Liver (tissue), 10 donors: ENCODE measurements at places on chromosomes 12 and 14.

GRCh38 chr12:66131067-66131688 is 628 bp upstream of the LLPH start:
- no peak for DNase-seq

DNA sequence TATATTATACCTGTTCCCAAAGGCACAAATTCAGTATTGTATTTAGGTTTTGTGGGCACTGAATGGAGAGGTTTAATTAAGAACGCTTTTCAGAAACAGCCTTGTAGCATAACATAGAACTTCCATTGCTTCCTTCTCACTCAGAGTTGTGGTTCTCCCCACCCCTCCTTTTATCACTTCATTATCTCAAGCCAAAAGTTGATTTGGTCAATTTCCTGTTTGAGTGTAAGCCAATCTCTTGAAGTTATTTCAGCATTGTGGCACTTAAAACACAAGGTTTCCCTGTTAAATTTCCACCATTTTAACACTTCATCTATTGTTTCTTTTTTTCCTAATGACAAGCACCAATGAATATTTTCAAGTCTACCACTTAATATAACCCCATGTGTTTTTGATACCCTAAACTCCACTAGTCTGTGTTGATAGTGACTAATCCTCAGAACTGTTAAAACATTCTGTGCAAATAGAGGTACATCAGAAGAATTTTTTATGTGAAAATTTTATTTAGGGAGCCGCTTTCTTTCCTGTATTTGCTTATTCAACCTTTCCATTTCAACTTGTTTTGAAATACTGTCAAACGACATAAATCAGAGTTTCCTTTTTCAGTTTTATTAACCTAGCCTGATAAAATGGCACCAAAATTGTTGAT is 340.1 kb downstream of the BCAT1 start:
- no peak for DNase-seq

GRCh38 chr14:76806446-76806845 is 6.2 kb downstream of the ANGEL1 start:
- DNase-seq = no peak

DNA sequence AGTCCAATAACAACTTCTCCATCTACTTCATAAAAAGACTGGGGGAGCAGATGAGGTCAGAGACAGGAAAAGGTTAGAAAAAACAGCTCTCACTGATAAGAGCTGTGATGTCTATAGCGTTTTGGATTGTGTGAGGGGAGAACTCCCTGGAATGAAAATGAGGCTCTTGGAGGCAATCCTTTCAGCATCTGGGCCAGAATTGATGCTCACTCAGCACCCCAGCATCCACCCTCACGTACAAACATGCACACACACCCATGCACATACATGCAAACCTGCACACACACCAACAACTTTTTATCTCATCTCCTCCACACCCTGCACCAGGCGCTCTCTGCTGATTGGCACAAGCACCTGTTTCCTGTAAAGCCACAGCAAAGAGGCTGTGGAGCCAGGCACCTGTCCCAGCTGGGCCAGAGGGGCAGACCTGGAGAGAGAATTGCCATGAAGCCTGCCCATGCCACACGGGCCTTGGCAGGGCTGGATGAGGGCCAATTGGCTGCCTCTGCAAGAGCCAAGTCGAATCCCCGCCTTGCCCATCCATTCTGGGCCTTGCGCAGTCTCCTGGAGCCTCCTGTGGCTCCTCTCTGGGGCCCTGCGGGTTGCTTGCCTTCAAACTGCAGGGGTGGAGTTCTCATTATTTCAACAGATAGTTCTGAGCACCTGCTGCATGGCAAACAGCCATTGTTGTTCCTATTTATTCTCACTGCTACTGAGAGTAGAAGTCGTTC is 53.1 kb downstream of the SYNE3 start:
- DNase-seq = no peak

- no peak for DNase-seq
Observed at GRCh38 chr12:131639270-131639940, 71.5 kb upstream of the SFSWAP start.

DNA sequence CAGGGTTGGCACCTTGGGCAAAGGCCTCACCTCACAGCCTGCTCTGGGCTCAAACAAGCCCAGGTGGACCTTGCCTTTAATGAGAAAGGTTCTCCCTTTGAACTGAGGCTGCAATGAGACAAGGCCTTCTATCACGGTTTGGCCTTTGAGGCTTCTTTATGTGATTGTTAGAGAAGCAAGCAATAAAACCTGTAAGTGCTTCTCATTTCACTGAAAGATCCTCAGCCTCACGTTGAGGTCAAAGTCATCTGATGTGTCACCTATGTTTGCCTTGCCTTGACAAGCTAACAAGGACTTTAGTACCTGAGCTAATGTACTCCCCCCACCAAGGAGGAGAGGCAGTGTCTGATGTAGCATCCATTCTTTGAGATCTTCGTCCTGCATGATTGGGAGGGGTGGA is 155.9 kb upstream of the RBM19 start:
- no peak for DNase-seq

DNA sequence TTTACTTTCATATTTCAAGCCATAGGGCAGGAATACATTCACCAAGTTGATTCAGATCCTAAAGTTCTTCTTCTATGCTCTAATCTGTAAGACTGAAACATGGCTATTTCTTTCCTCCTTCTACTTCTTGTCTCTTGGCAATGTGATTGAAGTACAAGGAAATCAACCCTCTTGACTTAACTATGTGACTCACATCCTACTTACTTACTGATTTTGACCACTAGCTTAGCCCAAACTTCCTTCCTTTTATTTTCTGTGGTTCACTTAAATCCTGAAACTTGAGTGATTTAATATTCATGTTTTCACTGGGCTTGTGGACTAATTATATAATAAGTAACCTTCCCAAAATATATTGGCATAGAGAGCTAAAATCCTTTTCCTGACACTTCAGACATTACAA is 111.2 kb upstream of the NOVA1 start:
- DNase-seq = no peak

- DNase-seq = no peak
Observed at GRCh38 chr12:12181511-12181910, 85.3 kb downstream of the LRP6 start.

DNA sequence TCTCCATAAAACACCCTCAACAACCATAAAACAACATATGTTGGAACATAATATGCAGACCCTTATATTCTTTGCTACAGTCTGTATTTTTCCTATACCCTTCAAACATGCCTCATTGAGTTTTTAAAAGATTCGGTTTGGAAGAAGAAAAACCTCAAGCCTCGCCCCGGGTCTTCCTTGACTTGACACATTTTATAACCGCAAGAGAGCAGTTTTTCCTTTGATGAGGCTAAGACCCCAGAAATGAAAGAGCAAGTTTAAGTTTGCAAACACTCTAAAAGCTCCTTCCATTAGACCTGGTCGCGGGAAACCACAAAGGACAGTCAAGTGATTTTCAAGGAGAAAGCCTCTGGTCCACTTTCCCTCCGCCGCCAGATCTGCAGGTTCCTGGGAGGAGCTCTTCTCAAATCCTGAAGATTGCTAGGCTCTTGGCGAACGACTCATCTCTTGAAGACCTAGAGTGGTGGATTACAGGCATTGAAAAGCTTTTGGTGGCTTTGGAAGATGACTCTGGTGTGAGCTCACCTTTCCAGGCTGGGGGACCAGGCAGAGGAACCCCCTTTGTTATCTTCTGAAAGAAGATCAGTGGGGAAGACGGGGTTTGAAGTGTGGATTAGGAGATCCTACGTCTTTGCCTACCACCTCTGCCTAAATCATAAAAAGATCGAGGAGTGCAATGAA is at the start of gene ASCL4:
ASCL4 (plus strand) TSS at position 356 of the 681 bp plus-strand sequence. CDS start 515 bp downstream, outside the sequence.
- no peak for DNase-seq

DNA sequence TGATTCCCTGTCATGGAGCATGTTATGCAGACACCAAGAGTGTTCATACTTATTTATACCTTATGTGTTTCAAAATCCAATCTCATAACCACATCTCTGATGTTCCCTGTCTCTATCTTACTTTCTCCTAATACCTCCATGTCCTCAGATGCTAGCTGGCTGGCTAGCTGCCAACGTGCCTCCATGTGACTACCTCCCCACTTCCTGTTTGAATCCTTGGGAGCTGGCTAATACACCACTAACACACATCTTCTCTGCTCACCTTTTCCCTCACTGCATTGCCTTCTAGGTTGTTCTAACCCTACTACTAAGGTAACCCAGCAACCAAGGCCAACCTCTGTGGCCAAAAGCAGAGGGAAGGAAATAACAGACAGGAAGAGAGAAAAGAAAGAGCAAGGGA is 27.3 kb downstream of the TTC5 start:
- no peak for DNase-seq

DNA sequence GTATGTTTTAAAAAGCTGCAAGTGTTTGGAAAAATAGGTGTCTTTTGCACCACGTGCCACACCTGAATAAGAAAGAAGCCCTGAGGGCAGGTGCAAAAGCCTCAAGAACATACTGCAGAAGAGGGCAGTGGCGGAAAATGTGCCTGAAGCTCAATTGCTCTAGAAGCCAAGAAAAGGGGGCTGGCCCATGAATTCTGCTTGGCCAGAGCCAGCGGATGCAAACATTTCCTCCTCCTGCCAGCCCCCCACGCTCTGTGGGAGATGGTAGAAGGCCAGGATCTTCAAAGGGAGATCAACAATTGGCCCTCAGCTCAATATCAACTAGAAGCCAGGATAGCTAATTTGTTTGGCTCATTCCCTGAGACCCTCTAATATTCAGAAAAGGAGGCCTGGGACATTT is 80.3 kb upstream of the TMEM132D start:
- DNase-seq = no peak

- DNase-seq = no peak
Observed at GRCh38 chr14:100889641-100890040, 13.9 kb downstream of the RTL1 start.

DNA sequence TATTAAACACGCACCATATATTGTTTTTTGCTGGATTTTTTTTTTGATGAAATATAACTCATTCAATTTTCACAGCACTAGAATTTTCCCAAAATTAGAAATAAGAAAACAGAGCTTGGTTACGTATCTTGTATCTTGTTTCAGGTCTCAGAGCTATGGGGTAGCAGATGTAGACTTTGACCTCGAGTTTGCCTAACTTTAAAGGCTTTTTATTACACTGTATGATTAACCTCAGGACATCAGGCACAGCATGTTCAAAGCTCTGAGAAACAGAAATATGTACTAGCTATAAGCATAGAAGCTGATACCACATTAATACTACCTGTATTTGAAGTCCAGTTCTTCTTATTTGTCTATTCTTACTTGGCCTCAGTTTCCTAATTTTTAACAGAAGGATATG is 171.9 kb upstream of the KITLG start:
- DNase-seq = no peak

DNA sequence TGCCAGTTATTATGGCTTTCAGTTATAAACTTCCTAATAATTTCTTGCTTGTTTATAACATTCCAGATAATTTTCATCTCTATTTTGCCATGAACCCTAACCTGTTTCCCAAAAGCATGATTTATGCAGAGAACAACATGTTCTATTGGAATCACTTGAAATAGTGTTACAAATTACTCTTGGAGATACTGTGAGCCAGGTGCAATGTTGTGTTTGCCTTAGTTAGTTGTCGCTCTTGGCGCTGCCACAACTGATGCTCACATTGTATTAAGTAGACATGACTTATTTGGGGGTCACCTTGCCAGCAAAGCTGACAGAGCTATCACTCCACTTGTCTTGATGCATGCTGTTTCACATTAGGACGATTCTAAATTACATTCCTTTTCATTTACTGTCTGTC is 49.4 kb downstream of the TSPAN8 start:
- DNase-seq = no peak

DNA sequence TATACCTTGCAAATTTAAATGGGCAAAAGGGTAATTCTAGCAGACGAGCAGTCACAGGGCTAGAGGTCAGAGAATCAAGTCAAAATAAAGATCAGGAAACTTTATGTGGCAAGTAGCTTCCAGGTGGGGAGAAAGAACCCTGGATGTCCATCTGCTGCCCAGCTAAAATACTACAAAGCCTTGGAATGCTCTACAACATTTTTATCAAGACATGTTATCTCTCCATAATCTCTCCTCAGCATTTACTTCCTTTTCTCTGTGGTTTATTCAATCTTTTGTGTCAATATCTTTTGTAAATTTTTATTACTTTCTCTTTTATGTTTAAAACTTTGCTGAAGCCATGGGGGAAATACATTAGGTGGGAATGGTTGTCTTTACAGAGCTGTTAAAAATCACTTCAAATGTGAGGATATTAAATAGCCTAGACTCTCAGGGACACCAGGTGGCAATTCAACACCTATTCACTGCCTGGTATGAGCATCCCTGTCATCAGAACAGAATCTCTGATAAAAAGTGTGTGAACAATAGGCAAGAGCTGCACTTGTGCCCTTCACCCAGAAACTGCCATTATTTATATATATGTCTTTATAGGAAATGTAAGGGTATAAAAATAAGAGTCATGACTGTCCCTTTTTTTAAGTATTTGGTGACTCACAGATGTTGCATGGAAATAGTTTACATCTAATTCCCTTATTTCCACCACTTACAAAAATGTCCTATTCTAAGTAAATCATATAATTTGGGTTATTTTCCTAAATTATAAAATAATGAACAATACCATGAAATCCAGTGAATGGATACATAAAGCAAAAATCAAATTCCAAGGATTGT is 152.9 kb downstream of the EPS8 start:
- DNase-seq = no peak

- DNase-seq = no peak
Observed at GRCh38 chr14:25759920-25760655, 710.1 kb upstream of the STXBP6 start.

DNA sequence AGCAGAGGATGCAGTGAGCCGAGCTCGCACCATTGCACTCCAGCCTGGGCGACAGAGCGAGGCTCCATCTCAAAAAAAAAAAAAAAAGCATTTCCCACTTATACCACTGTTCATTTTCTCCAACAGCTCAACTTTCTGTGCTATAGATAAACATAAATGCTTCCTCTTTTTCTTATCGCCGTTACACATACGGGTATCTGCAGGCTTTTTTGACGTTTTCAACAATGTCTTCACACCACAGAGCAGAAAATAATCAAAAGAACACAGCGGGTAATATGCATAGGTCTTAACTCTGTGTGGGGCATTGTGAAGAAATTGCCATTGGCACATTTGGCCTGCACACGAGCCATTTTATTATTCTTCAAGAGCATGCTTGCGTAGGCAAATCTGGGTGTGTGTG is 86.4 kb downstream of the CAPZA3 start:
- no peak for DNase-seq

GRCh38 chr12:20280515-20280914 is 87.8 kb upstream of the PDE3A start:
- no peak for DNase-seq

DNA sequence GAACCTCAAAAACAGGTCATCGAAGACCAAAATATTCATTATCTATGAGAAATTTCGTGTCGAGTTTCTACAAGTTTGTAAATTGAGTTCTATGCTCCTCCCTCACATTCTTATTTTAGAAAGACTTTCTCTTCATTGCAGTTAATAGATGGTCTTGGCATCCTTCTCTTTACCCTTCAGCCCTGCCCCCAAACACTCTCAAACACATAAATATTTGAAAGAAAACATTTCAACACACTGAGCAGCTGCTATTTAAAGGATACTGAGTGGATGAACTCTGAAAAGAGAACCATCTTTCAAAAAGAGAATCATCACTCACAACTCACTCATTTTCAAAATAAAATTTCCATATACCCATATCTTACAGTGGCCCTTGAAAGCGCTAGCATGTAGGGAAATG is 67.1 kb downstream of the NUAK1 start:
- no peak for DNase-seq
